ENCODE measurements at places on chromosomes 2 and 18.

DNA sequence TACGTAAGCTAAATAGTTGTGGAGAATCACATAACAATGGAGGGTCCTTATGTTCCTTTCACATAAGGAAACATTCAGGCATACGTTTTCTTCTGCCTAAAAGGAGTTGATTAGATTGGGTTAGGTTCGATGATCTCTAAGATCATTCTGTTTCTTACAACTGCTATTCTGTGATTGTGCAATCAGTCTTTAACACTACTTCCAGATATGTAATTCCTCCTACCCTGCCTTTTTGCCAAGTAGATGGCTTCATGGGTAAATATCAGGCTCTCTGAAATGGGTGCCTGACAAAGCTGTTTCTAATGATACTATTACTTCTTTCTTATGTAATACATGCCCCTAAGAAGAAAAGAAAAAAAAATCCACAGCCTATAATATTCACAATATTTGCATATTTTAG, 321.5 kb downstream of the XIRP2 start:
- DNase-seq: no peak

- no peak for DNase-seq
These were observed 257.3 kb upstream of the CXCR4 start for GRCh38 chr2:136375017-136375901.

DNA sequence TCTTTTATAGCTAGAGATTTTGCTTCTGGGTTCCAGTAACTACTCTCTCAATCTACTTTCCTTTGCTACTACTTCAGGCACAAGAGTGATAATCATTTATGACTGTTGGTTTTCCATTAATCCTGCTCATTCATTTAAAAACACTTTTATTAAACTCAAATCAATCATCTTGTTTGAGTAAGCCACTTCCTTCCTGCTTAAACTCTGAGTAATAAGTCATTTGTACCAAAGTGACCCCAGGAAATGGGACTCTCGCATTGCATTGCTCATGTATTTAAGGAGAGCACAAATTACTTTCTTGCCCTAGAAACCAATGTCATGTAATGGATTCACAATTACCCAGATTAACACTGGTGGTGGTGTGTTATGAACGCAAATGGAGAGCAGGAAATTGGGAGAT, 270.7 kb upstream of the HNMT start:
- no peak for DNase-seq

GRCh38 chr2:240060977-240061591, 7.8 kb upstream of the OR6B3 start:
- DNase-seq: no peak

DNA sequence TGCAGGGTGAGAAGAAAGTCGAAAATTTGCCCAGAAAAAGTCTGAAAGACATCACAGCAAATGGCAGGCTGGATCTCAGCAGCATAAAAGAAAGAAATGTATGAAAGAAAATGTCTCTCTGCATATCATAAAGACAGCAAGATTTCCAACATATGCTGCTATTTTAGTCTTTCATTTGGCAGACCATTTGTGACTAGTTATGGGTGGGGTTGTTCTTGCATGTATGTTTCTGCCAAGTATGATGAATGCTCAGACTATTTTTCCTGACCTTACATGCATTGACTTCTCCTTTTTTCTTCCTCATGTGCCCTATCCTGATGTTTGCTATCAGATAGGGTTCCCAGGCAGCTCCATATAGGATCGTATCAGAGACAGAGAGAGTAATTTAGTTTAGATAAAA, 58.5 kb upstream of the PARD3B start:
- DNase-seq: no peak

DNA sequence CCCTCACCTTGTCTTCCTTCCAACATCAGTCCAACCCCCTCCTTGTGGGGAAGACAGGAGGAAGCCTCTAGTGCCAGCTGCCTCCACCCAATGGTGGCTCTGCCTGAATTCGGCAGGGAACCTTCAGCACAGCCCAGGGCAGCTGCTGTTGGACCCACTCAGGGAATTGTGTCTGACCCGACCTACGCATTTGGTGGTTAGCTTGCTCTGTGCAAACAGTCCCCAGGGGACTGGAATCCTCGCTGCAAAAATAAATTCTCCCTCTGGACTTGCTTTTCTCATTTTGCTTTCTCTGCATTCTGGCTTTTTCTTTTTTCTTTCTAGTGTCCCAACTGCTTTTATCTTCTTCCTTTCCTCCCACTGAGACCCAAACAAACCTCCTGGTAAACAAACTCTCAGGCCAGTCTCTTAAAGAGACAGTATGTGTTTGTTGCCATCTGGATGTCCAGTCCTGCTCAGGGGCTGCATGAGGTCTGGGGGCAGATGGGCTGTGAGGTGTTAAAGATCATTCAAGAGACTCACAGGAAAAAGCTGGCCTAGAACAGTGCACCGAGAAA, 137.7 kb upstream of the HAAO start:
- DNase-seq: no peak

DNA sequence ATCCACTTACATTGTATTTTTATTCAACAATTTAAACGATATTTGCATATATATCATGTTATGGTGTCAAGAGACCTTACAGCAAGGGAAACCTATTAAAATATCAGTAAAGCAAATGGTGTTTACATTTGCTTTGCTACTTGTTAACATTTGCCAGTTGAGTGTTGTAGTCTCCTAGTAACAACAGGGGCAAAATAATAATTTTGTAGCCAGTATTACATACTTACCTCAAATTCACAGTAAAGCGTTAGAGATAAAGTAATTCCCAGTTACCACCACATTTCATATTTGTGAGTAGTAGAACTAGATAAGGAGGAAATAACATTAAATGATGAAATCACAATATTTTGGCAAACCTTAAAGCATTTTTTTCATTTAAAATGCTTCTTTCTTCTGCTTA, 71.3 kb downstream of the FASTKD2 start:
- no peak for DNase-seq

- DNase-seq: no peak
These were observed 135.2 kb upstream of the NFATC1 start for GRCh38 chr18:79260510-79260909.

- DNase-seq: no peak
These were observed 99.7 kb downstream of the TTN start for GRCh38 chr2:178707476-178707875.

DNA sequence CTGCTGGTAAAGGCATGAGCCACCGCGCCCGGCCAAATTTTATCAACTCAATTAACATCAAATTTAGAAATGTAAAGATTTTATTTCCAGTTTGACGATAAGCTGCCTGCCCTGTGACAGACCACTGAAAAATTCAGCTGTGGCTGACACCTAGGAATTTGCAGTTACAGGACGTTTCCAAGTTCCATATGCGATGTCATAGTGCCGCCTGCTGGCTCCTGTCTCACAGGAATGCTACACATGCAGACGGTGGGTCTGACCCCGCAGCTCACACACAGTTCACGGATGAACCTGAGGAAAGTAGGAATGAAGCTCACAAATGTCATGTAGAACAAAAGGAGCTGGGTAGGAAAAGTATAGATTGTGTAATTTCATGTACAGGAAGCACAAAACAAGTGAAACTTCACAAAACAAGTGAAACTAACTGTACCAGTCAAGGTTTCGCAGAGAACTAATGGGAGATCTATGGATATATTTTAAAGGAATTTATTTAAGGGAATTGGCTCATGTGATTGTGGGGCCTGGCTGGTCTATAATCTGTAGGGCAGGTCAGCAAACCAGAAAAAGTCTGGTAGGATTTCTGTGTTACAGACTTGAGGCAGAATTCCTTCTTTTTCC, 13.2 kb upstream of the SEH1L start:
- peak; percentile 71 for DNase-seq
